ENCODE measurements at places on chromosomes 6 and 20. TPM values are rescaled to one million over a fixed set of nuclear protein-coding genes. Genes with fewer than 3 reads are reported as not detected.

DNA sequence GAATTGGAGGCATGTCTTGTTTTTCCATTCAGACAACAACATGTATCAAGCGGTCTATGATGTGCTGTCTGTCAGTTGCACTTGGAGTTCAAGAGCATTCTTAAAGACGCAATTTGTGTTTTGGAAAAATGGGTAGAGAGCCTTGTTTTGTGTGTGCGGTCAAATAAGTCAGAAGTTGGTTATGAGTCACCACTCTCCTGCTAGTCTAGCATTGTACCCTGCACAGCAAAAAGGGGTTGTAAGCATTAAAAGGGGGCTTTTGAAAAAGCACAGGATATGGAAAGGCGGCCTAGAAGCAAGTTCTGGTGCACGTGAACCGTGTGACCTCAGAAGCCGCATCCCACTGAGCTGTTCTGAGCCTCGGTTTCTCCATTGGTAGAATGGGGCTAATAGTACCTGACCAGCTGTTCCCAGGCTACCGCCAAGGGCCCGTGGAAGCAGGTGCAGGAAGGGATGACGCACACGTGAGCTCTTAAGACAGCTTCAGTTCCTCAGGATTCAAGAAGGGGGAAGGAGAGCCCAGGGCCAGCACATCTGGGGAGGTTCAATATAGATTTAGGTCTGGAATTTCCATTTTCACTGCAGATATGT, 61.6 kb upstream of the SNX9 start:
- DNase-seq: no peak

SAMD10 gene
- not detected for polyA plus RNA-seq

- DNase-seq: no peak
Observed at GRCh38 chr20:37308086-37309050, 18.9 kb downstream of the MANBAL start.

GRCh38 chr6:105493736-105494135, 90.9 kb upstream of the PREP start:
- no peak for DNase-seq

DNA sequence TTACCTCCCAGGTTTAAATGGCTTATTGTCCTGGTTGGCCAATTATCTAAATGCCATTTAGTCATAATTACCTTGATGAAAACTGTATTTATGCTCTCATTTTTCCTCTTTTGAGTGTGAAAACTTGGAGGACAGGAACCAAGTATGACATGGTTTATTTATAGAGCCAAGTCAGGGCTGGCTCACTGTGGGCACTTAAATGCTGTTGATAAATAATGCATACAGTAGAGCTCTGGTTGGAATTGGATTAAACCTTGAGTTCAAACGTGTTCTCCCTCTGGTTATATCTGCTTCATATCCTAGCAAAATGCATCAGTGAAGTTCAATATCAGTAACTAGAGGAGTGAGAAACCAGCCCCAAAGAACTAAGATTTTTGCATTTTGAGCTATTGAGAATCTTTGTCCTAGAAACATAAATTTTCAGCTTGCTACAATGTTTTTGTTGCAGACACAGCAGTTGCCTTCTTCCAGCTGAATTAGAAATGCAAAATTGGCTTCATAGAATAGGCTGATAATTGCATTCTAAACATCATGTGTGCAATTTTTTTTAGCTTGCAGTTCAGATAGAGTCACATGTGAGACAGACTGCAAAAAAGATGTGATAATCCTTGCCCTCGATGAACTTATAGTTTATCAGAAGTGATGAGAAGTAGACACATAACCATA, 255.8 kb downstream of the BTBD3 start:
- DNase-seq: no peak

GRCh38 chr6:129740013-129740412, 30.0 kb upstream of the ARHGAP18 start:
- no peak for DNase-seq

- DNase-seq: peak; percentile 79
Observed at GRCh38 chr6:31826793-31827285, 699 bp upstream of the HSPA1B start.

GRCh38 chr6:154868143-154868594, 126.9 kb upstream of the TIAM2 start:
- DNase-seq: peak; percentile 45

DNA sequence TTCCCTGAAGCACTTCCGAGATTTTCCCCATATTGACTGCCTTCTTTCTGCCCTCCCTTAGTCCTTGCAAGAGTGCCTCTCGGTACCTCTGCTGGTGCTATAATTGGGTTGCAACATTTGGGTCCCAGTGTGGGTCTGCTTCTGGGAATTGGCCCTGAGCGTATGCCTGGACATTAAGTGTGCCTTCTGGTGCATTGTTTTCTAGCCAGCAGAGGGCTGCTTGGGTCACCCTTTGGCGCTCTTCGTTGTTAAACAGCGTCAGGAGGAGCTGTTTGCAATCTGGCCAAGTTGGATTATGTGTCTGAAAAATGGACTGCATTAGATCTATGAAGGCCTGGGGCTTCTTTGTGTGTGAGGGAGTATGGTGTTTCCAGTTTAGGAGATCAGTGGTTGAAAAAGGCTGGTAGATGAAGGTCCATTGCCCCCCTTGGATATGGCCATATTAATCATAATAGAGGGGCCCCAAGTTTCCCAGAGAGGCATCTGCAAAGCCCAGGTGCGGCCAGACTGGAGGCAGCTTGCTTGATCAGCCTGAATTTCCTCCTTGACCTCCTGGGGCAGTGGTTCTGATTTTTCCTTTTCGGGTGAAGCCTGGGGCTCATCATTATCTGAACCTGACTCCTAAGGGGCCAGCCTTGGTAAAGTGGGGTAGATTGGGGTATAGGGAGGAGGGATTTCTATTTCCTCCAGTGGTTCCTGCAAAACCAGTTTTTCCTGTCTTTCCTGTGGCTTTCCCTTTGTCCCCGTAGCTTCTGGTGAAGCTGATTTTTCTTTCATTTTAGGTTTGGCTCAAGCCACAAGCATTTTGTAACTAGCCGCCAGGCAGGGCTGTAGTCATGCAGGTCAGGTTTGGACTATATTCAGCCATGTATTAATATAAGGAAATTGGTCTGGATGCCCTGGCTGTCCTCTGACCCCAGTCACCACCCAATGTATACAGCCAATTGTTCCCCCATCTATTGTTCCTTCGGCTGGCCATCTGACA, 85.4 kb upstream of the GPR6 start:
- no peak for DNase-seq

PPP1R16B gene
- 0.14 TPM for polyA plus RNA-seq

MTRF1L gene
- polyA plus RNA-seq: 14.3 TPM

- no peak for DNase-seq
Observed at GRCh38 chr20:57983082-57983481, 245.4 kb downstream of the ANKRD60 start.

PRL gene
- polyA plus RNA-seq: not detected

COL11A2 gene
- 1.1 TPM for polyA plus RNA-seq

GRCh38 chr6:14187406-14187805, 69.8 kb downstream of the CD83 start:
- no peak for DNase-seq

RSPO3 gene
- 120 TPM for polyA plus RNA-seq

DNA sequence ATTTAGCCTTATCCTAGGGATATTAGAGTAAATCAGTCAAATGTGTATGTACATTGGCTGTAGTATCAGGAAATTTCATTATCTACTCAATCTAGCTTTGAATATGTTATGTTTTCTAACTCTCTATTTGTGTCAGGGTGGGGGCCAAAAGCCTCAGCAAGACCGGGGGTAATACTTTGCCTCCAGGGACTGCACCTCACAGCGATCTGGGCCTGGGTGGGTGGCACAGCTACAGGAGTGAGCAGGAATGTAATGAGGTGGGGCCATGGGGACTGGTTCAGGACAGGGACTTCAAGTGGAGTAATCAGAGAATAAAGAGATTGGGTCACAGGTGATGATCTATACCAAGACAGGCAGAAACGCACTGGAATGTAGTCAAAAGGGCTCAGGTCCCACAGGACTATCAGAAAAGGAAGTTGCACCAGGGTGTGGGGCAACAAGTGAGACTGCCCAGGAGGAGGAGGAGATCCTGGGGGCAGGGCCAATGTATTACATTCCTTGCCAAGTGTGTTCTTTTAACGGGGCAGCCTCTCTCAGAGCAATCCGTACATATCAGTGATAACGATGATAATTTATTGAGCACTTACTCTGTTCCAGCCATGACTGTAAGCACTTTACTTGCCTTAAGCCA, 54.0 kb downstream of the PIGU start:
- no peak for DNase-seq

- DNase-seq: no peak
Observed at GRCh38 chr6:37871616-37872372, 52.3 kb downstream of the ZFAND3 start.

GRCh38 chr6:99416892-99417767, 8.0 kb downstream of the PNISR start:
- no peak for DNase-seq

GRCh38 chr6:43436577-43437282, 9.4 kb downstream of the ABCC10 start:
- peak; percentile 62 for DNase-seq

DNA sequence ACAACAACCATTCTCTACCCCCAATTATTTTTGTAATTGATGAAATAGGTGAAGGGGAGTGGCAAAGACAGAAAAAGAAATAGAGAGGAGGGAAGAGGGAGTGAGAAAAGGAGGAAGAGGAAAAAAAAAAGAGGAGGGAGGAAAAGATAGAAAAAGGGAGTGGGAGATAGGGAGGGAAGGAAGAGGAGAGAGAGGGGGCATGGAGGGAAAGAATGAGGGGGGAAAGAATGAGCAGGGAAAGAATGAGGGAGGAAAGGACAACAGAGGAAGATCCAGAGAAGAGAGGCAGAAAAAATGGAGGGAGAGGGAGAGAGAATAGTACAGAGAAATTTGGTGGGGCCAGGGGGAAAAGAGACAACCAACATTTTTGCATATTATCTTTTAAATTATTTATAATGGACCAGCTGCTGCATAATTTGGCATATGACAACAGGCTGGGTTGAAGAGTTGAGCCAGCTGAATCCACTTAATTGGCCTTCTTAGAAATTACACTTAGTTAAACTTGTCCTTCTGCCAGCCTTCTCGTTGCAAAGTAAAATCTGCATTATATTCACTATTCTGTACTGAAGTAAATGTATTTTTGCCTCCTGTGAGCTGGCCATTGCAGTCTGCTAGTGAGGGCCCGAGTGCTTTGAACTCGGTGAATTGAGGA, 101.0 kb downstream of the ARHGAP18 start:
- DNase-seq: no peak

PGC gene
- polyA plus RNA-seq: not detected

- DNase-seq: no peak
Observed at GRCh38 chr20:37220731-37221130, 40.9 kb downstream of the GHRH start.

GRCh38 chr20:32339116-32339515, 19.0 kb upstream of the ASXL1 start:
- no peak for DNase-seq

DNA sequence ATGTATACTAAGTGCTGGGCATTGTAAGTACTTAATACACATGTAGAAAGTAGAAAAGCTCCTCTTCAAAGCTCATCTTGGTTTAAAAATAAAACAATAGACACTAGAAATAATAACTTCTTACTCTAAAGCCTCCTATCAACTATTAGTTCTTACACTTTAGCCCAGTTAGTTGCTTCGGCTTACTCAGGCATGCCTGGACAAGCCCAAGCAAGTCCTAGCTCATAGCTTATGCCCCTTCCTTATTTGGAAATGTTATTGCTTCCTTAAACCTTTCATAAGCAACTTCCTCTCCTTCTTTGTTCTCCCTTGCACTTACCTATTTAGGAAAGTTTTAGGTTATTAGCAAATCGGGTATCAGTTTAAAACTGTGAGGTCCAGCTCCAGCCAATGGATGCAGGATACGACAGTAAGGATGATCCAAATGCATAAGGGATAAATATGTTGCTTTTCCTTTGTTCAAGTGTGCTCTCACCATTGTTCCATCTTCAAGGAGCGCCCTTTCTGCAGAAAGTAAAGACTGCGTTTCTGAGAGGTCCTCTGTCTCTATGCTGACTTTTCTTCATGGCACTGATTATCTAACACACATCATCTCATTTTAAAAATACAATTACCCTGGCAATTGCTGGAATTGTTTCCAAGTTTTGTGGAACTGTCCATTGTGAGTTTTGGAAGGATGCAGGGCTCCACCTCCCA, 12.3 kb downstream of the TMEM30A start:
- DNase-seq: no peak

GRCh38 chr6:66435321-66435720, 728.3 kb upstream of the EYS start:
- no peak for DNase-seq

- DNase-seq: no peak
Observed at GRCh38 chr20:48834278-48834677, 6.5 kb upstream of the PREX1 start.

DNA sequence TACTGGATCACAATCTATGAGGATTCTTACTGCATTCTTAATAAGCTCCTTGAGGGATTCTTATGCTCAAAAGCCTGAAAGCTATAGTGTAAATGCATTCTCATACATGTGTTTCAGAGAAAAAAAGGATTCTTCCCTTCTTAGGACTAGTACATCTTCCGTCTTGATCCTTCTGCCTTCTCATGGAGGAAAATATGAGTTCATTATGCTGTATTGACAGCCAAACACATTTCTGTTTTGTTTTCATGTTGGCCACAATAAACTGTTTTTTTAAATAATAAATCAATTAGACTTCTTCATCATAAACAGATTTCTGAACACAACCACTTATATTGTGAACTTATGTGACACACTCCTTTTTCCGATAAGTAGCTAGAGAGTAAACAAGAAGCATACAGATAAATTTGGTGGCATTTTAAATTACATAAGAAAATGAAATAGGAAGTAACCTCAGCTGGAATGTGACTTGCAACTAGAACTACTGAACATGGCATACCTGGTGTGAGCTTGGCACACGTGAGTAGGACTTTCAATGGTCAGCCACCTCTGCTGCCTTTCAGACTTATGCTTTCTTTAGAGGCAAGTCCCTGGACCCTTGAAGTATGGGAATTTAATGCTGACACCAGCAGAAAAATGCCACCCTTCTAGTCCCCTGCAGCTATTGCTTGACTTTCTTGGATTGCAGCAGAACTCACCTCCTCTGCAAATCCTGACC, 350.4 kb downstream of the BCKDHB start:
- no peak for DNase-seq

TNFRSF6B gene
- polyA plus RNA-seq: 0.63 TPM

GRCh38 chr20:11467436-11467835, 450.3 kb upstream of the BTBD3 start:
- DNase-seq: no peak

HM13 gene
- polyA plus RNA-seq: 178 TPM

CD40 gene
- polyA plus RNA-seq: 4.7 TPM

DNA sequence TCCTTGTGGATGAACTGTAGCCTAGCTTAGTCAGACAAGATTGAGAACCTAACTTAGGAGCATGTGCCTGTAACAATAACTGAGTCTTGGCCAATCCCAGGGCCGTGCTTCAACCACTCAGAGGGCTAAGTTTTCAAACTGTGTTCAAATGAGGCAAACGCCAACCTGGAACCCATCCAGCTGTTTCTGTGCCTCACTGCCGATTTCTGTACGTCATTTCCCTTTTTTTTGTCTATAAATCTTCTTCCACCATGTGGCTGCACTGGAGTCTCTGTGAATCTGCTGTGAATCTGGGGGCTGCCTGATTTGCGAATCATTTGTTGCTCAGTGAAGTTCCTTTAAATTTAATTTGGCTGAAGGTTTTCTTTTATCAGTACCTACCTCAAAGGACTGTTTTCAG, 115.0 kb upstream of the CHD6 start:
- no peak for DNase-seq
